ENCODE measurements at places on chromosomes 1 and 21.

GRCh38 chr1:200298242-200298641 lies 111.6 kb downstream of the ZNF281 start:
- no peak for DNase-seq

GRCh38 chr1:54965624-54966340 lies 14.6 kb upstream of the TMEM61 start:
- peak; percentile 67 for DNase-seq

- DNase-seq, result no peak
These were observed 5.5 kb downstream of the GSTM4 start for GRCh38 chr1:109661391-109661790.

- no peak for DNase-seq
These were observed 1367.2 kb downstream of the KCNT2 start for GRCh38 chr1:195241066-195241465.

- DNase-seq, result no peak
These were observed 6.3 kb upstream of the PLD5 start for GRCh38 chr1:242530761-242531160.

- peak; percentile 86 for DNase-seq
These were observed 38.2 kb downstream of the SLC9A1 start for GRCh38 chr1:27116697-27117096.

GRCh38 chr1:212367474-212368072 lies 47.1 kb downstream of the PACC1 start:
- no peak for DNase-seq

DNA sequence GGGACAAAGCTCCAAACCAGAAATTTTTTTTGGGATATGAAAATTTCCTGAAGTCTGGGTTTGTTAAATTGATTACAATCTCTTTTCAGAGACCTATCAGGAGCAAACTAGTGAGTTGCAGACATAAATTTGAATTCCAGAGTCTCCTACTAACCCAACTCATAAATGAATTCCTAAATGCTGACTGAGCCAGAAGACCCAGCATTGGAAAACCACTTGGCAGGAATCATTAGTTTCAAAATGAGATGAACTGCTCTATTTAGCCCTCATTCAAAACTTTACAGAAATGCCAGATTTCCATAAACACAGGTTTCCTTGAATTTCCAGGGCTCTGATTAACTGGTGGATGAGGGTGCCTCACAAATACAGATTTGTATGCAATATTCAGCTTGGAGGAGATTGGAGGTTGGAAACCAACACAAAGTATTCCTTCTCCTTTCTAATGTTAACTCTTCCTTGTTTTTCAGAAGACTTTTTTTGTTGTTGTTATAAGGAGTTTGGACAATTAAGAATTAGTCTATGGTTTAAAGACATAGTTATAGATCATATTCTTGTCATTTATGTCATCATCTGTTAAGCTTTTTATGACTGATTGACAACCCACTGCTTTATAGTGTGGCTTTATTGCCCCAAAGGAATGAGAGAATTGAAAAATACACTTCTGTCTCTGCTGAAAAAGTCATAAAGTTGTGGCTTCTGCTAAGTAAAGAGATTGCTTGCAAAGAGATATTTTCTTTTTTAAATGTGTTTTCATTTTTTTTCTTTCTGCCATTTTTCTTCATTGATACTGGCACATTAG lies 222.8 kb downstream of the HLX start:
- no peak for DNase-seq

DNA sequence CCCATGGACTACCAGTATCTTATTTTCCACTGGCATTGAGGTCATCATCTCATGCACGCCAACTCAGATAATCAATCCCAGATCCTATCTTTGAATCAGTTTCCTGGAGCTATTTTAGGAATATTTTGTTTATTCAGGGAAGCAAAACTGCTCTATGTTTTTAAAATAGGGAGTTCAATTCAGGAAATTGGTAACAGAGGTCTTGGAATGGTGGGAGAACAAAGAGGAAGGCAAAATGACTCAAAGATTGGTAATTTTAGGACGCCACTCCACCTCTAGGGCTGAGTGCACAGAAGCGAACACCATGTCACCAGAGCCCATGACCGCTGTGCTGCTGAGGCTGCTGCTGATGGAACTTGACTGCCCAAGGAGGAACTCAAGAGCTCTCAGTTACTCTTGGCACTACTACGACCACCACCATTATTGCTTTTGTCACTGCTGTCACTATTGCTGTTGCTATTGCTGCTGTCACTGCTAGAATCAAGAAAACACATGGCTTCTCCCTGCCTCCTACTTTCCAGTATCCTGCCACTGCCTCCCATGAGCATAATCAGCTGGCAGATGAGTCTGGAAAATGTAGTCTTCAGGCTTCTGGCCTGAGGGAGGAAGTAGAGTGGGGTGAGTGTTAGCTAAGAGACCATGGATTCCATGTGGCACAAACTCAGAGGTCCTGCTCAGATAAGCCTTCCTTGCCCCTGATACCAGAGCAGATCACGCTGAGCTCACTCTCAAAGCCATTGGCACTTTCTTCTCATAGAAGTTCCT lies 71.6 kb upstream of the CNIH3 start:
- DNase-seq, result no peak

Data from KBM-7 (cell line).